Fibroblast of skin of left biceps (primary cell): ENCODE measurements at places on chromosomes 6 and 20.

DNA sequence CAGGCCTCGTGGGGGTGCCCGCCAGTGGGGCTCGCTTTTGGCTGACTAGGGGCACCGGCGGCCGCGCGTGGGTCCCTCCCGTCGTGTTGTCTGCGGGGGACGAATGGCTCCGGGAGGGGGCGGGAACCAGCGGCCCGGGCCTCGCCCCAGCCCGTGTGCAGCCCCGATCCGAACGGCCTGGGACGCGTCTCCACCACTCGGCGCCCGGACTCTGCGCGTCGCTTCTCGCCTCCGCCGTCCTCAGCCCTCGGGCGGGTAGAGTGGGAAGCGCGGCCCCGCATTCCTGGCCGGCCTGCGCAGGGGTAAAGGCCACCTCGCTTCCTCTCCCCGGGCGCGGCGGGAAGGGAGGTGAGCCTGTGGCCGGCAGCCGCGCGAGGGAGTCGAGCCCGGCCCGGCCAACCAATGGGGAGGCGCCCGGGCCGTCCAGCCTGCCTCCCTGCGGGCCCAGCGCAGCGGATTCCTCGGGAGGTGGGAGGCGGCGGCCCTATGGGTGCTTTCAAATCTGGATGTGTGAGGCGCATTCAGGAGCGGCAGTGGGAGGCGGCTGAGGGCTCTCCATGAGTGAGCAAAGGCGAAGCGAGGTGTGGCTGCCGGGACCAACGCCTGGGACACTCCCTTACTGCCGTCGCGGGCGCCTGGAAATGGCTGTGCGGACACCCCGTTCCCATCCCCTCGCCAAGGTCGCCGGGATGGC is 1.1 kb upstream of the ZBTB46 start:
- no peak for DNase-seq

GRCh38 chr6:85185977-85186376 is 263.9 kb upstream of the NT5E start:
- no peak for DNase-seq

DNA sequence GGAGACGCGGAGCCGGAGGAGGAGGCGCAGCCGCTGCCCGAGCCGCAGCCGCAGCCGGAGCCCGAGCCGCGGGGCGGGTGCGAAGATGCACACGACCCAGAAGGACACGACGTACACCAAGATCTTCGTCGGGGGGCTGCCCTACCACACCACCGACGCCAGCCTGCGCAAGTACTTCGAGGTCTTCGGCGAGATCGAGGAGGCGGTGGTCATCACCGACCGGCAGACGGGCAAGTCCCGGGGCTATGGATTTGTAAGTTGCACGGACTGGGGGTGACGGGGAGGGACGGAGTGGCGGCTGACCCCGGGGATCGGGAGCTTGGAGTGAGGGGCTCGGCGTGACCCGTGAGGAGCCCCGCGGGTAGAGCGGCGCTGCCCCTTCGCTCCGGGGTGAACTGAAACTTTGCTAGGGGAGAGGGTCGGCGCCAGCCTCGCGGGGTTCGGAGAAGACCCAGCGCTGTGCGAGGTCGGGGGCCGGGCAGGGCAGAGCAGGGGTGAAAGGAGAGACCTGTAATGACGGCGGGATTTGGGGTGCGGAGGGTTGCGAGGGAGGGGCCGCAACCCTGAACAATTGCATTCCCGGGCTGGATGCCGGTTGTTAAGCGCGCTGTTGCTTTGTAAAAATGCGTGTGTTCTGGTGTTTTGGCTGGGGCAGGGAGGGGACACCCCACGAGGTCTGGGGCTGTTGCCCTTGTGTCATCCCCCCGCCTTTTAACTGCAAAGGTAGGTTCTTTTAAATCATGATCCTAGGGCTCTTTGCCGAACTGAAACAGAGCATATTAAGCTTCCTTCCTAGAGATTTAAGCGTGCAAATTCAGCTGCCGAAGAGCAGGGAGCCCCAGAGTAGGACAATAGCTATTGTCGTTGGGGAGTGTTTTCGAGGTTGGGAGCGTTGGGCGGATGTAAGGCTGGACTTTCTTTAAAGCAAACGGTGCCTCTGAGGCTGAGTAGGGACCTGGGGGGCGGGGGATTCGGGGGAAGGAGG is 628 bp downstream of the RBM24 start:
- no peak for DNase-seq

- peak; percentile 56 for DNase-seq
Observed at GRCh38 chr20:58457083-58457695, 58.0 kb downstream of the APCDD1L start.

DNA sequence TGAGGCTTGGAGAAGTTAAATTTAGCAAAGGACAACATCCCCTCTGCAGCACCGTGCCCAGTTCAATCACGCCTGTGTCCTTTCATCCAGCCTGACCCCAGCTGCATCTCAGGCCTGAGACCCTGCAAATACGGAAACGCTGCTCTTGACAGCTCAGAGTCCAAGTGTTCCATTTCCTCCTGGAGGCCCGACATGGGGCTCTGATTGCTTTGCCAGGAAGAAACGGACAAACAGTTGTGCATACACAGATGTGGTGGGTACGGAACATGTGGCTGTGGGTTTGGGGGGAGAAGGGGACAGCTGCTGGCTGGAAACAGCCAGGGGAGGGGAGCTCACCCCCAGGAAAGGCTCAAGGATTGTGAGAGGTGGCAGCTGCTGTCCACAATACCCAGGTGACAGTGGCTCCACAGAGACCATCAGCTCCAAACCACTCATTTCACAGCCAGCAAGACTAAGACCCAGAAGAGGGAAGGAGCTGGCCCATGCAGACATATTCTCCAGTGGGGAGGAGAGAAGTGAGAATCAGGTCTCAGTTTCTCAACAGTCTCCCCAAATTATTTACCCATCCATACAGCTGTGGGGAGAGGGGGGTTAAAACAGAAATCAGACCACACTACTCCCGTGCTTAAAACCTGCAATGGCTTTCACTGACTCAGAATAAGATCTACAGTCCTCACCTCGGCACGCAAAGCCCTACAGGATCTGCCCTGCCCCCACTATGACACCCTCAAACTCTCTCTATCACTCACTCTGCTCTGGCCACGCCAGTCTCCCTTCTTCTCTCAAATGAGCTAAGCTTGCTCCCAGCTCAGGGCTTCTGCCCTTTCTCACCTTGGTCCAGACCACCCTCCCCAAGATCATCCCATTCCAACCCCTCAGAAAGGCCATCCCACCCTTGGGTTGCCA is 89.1 kb downstream of the PREX1 start:
- DNase-seq, result no peak

- peak; percentile 64 for DNase-seq
Observed at GRCh38 chr6:112180095-112180820, 74.1 kb downstream of the LAMA4 start.

- no peak for DNase-seq
Observed at GRCh38 chr6:67292169-67292568, 1342.9 kb upstream of the ADGRB3 start.

DNA sequence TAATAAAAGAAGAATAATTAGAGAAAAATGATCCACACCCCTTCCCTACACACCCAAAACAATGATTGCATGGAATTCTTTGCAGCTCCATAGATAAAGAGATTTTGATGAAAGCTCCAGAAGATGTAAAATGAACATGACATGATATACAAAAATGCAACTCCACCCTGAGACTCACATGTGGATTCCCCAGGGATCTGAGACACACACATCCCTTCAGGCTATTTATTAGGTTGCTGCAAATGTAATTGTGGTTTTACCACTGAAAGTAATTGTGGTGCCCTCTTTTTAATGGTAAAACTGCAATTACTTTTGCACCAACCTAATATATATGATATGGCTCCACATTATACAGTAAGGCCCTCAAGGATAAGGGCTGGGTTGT is 40.4 kb upstream of the TBC1D7 start:
- DNase-seq, result no peak

DNA sequence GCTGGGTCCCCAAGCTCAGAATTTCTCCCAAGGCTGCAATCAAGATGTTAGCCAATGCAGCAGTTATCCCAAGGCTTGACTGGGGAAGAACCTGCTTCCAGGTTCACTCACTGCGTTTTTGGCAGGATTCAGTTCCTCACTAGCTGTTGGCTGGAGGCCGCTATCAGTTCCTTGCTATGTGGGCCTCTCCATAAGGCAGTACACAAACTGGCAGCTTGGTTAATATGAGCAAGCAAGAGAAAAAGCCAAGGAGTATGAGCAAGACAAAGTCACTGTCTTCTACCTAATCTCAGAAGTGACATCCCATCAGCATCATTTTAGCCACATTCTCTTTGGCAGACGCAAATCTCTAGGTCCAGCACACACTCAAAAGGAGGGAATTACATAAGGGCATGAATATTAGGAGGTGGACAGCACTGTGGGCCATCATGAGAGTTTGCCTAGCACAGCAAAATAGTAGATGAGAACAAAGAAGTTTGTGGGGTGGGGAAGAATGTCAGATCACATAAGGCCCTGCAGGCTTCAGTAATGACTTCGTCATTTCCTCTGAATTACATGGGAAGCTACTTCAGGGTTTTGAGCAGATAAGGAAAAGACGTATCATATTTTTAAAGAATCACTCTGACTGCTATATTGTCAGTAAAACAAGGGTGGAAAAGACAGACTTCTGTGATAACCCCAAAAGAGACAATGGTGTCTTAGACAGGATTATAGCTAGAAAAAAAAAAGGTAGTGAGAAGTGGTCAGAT is 25.5 kb downstream of the LMBRD1 start:
- DNase-seq, result no peak

DNA sequence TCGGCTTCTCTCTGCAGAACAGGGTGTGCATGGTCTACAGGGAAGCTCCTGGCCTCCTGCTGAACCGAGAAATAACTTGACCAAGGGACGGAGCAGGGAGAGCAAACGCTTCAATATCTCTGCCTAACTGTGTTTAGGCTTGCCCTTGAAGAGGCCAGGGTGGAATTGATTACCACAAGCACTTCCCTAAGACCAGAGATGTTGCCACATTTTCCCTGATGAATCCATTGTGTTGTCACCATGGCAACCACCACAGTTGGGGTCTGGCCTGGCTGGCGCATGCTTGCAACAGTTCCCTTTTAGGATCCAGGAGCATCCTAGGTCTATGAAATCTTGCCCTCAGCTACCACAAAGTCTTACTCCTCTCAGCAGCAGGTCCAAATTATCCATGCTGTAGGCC is 213.5 kb upstream of the SULF2 start:
- DNase-seq, result no peak
